ENCODE measurements at places on chromosomes 5 and 9. TPM values are rescaled to one million over a fixed set of nuclear protein-coding genes. Genes with fewer than 3 reads are reported as not detected.

MLANA gene
- total RNA-seq: 12.1 TPM

FBP1 gene
- 35.9 TPM for total RNA-seq

OTP gene
- total RNA-seq: 0.31 TPM

C5orf58 gene
- total RNA-seq: not detected

C9orf153 gene
- not detected for total RNA-seq

TAF11L5 gene
- total RNA-seq: not detected

CCDC171 gene
- total RNA-seq: 7.4 TPM

SIGMAR1 gene
- 59.0 TPM for total RNA-seq

SEC61B gene
- 133 TPM for total RNA-seq

RIMOC1 gene
- 34.6 TPM for total RNA-seq

MTRR gene
- total RNA-seq: 33.7 TPM

NPR3 gene
- 116 TPM for total RNA-seq

PTPA gene
- total RNA-seq: 115 TPM

FIBCD1 gene
- 0.53 TPM for total RNA-seq

OR1L4 gene
- total RNA-seq: not detected

PROB1 gene
- total RNA-seq: 0.69 TPM

ZNF474 gene
- 0.24 TPM for total RNA-seq

GGTA1 gene
- not detected for total RNA-seq

HMCN2 gene
- total RNA-seq: 0.12 TPM

REEP2 gene
- 31.0 TPM for total RNA-seq

SLC31A2 gene
- 10.7 TPM for total RNA-seq

TMC1 gene
- total RNA-seq: not detected

LRRTM2 gene
- 4.6 TPM for total RNA-seq

TPD52L3 gene
- total RNA-seq: not detected

BTNL8 gene
- total RNA-seq: 0.87 TPM

CDKN2B gene
- total RNA-seq: 18.4 TPM

SKP1 gene
- total RNA-seq: 332 TPM

PCDHGA3 gene
- total RNA-seq: 0.27 TPM

NEUROG1 gene
- 3.7 TPM for total RNA-seq

SARDH gene
- 6.8 TPM for total RNA-seq

ACSL6 gene
- total RNA-seq: 2.8 TPM

ZNF483 gene
- 11.7 TPM for total RNA-seq

AQP7 gene
- 3.7 TPM for total RNA-seq

PCDHB9 gene
- total RNA-seq: 2.2 TPM

DMRTA1 gene
- total RNA-seq: 1.2 TPM

CMBL gene
- 12.1 TPM for total RNA-seq

PCDHGA8 gene
- total RNA-seq: 1.3 TPM

NANS gene
- total RNA-seq: 48.1 TPM

PCDHA10 gene
- 20.3 TPM for total RNA-seq

SLC23A1 gene
- 1.6 TPM for total RNA-seq

ANGPTL2 gene
- 20.6 TPM for total RNA-seq

PCDHA1 gene
- total RNA-seq: not detected

BICD2 gene
- 26.8 TPM for total RNA-seq

TNFSF8 gene
- 0.43 TPM for total RNA-seq

Data from type B pancreatic cell (in vitro differentiated cells).